ENCODE measurements at places on chromosomes 6 and 20. TPM values are rescaled to one million over a fixed set of nuclear protein-coding genes. Genes with fewer than 3 reads are reported as not detected.

DNA sequence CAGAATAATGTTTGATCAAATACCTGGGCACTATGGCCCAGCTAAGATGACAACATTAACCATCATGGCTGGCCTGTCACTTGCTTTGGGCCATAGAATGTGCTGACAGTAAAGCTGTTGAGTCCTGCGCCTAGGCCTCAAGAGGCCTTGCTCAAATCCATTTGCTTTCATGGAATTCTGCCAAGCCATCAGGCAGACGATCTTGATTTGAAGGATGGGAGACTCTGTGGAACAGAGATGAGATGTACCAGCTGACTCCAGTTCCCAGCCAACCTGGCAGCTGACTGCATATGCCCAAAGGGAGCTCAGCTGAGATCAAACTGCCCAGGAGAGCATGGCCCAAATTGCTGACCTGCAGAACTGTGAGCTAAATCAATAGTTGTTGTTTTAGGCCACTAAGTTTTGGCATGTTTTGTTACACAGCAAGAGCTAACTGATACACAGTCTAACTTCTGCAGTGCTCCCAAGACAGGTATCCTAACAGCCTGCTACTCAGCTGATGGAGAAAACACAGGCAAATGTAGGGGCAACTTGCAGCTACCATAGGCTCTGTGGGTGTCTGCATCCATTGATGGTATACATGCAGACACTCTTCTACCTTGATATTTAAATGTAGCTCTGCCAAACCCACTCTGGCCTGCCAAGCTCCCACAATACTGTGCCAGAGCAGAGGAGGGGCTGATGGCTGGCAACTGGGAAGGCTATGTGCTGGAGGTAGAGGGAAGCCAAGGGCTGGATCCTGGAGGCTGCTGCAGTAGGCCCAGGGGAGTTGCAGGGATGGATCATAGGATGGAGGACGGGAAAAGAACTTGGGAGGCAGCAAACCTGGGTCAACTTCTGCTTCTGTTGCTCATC lies 55.2 kb upstream of the RNF24 start:
- no peak for DNase-seq

- no peak for DNase-seq
Observed at GRCh38 chr6:20706939-20707485, 172.8 kb downstream of the CDKAL1 start.

Gene SCUBE3
- 0.44 TPM for total RNA-seq

Gene ARFGEF3
- total RNA-seq, result 1.4 TPM

All from left cardiac atrium (tissue), 4 donors.